ENCODE measurements at places on chromosomes 6 and 20.

- H3K4me1 ChIP-seq: no peaks in the 10 kb centered on the region
- H3K4me3 ChIP-seq: no peak overlapping the region
- no peaks in the 10 kb centered on the region for H3K36me3 ChIP-seq
- no peaks in the 10 kb centered on the region for H3K27me3 ChIP-seq
- no peak overlapping the region for H3K27ac ChIP-seq
- no peak for DNase-seq
These were observed 37.2 kb upstream of the HACE1 start for GRCh38 chr6:104896914-104897313.

DNA sequence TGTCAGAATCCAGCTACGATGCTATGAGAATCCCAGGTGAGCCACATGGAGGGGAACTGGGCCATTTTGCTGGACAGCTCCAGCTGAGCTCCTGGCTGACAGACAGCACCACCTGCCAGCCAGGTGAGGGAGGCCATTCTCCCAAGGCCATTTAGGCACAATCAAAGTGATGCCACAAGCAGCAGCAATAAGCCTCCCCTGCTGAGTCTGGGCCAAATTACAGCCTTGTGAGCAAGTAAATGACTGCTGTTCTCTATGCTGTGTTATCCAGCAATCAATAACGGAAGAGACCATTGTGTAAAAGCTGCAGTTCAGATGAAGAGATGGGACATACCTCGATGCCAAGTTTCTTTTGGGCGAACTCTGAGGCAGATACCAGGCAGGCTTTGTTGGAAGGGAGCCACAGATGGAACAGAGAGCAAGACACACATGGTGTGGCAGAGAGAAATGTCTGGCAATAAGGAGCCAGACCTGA lies 14.0 kb upstream of the SCGN start:
- H3K4me3 ChIP-seq: no peak overlapping the region
- no peaks in the 10 kb centered on the region for H3K4me1 ChIP-seq
- no peaks in the 10 kb centered on the region for H3K36me3 ChIP-seq
- peak; percentile 12 for DNase-seq

DNA sequence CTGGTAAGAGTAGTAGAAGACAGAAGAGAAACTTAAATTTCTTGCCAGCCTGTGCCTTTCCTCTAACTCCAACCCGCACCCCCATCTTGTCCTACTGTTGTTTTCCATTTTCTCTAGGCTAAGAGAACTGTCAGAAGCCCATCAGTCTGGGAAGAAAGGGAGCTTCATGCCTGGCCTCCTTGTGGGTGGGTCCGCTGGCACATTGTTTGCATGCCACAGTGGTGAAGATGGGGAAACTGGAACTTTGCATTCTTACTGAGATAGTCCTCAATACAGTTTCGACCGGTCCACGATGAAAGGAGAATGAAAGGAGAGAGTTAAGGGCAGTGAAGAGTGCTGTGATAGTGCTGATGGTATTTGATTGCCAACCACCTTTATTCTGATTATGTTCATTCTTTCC lies 103.1 kb downstream of the TCP11 start:
- no peak for DNase-seq
- H3K4me1 ChIP-seq: no peaks in the 10 kb centered on the region

DNA sequence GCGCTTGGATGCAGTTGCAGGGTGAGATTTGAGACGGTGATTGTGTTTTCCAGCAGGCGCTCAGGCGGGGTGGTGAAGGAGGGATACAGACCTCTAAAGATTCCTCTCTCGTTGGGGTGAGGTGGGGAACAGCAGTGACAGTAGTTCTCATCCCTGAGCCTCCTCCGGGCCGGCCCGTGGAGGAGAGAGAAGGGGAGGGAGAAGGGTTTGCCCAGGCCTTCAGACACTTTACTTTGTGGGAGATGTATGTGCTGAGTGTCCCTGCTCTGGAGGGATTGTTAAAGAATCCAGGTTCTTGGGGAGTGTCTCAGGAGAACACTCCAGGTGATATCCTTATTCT lies 41.0 kb downstream of the PSMB9 start:
- no peaks in the 10 kb centered on the region for H3K36me3 ChIP-seq
- H3K27ac ChIP-seq: no peak overlapping the region
- no peak for DNase-seq
- peaks cover 12% of the 10 kb centered on the region for H3K4me1 ChIP-seq
- peak overlapping the region; percentile 86 for H3K4me3 ChIP-seq

GRCh38 chr6:70222439-70222749 lies 80.5 kb downstream of the COL9A1 start:
- H3K27me3 ChIP-seq: peaks cover 4% of the 10 kb centered on the region
- H3K4me3 ChIP-seq: no peak overlapping the region
- no peak for DNase-seq
- no peaks in the 10 kb centered on the region for H3K4me1 ChIP-seq
- no peaks in the 10 kb centered on the region for H3K36me3 ChIP-seq

- no peak overlapping the region for H3K4me3 ChIP-seq
- DNase-seq: no peak
- no peak overlapping the region for H3K27ac ChIP-seq
- H3K4me1 ChIP-seq: no peaks in the 10 kb centered on the region
- no peaks in the 10 kb centered on the region for H3K27me3 ChIP-seq
- no peaks in the 10 kb centered on the region for H3K36me3 ChIP-seq
These were observed 233.0 kb upstream of the RAB32 start for GRCh38 chr6:146310628-146311027.

- H3K4me3 ChIP-seq: no peak within 1 kb of the TSS
- H3K27me3 ChIP-seq: peaks cover 69% of the 10 kb centered on the region
- no peak for DNase-seq
- no peak within 1 kb of the TSS for H3K27ac ChIP-seq
These were observed at the start of gene HLA-DPA1 for GRCh38 chr6:33073431-33073871. HLA-DPA1 (minus strand) TSS chr6:33073649.

DNA sequence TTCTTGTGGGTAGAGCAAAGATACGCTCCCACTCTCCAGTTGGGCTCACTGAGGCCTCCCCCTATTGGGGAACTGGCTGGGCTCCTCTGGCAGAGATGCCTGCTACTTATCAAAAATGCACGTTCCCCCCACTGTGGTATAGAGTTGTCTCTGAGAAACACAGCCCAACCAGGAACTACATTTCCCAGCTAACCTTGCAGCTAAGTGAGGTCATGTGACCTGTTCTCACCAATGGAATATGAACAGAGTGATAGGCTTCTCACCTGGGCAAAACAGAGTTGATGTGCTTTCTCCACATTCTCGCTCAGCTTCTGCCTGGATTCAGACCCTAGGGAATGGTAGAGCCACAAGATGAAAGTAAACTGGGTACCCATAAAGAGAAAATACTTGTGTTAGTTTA lies 49.1 kb upstream of the PTPRT start:
- no peaks in the 10 kb centered on the region for H3K36me3 ChIP-seq
- H3K4me3 ChIP-seq: no peak overlapping the region

DNA sequence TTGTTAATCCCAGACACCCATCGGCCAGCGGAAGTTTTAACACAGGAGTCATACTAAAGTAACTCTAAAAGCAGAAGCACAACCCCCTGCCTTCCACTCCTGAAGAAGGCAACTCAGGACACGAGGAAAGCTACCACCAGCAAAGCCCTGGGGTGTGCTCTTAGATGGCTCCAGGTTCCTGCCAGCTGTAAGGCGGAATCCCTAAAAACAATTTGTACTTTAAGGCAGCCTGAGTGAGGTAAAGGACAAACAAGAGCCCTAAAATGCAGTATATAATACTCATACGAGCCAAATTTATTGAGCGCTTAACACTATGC lies 8.7 kb downstream of the NDRG3 start:
- no peak for DNase-seq
- no peaks in the 10 kb centered on the region for H3K4me1 ChIP-seq
- no peaks in the 10 kb centered on the region for H3K36me3 ChIP-seq

DNA sequence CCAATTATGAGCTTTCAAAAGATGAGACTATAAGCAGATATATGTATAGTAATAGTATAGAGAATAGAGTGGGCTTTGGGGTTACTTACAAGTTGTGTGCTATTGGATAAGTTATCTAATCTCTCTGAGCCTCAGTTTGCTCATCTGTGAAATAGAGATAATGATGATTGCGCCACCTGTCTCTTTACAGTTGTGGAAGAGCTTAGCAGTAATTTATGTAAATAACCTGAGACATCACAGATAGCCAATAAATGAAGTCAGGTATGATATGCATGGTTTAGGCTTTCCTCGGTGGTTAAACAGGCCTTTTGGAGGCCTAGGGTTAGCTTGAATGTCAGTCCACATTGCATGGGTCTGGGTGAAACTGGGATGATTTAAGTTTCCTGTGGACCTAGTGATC lies 29.8 kb upstream of the SCUBE3 start:
- H3K27ac ChIP-seq: no peak overlapping the region
- H3K36me3 ChIP-seq: no peaks in the 10 kb centered on the region

- H3K36me3 ChIP-seq: no peaks in the 10 kb centered on the region
- H3K27ac ChIP-seq: peak overlapping the region; percentile 86
- peaks cover 38% of the 10 kb centered on the region for H3K4me1 ChIP-seq
- H3K27me3 ChIP-seq: no peaks in the 10 kb centered on the region
- no peak overlapping the region for H3K4me3 ChIP-seq
These were observed 24.8 kb upstream of the FOXQ1 start for GRCh38 chr6:1287103-1287591.

- H3K36me3 ChIP-seq: peaks cover 40% of the 10 kb centered on the region
- H3K4me1 ChIP-seq: no peaks in the 10 kb centered on the region
- no peaks in the 10 kb centered on the region for H3K27me3 ChIP-seq
- H3K4me3 ChIP-seq: no peak overlapping the region
- no peak for DNase-seq
These were observed 34.3 kb downstream of the CEP250 start for GRCh38 chr20:35489717-35490116.

DNA sequence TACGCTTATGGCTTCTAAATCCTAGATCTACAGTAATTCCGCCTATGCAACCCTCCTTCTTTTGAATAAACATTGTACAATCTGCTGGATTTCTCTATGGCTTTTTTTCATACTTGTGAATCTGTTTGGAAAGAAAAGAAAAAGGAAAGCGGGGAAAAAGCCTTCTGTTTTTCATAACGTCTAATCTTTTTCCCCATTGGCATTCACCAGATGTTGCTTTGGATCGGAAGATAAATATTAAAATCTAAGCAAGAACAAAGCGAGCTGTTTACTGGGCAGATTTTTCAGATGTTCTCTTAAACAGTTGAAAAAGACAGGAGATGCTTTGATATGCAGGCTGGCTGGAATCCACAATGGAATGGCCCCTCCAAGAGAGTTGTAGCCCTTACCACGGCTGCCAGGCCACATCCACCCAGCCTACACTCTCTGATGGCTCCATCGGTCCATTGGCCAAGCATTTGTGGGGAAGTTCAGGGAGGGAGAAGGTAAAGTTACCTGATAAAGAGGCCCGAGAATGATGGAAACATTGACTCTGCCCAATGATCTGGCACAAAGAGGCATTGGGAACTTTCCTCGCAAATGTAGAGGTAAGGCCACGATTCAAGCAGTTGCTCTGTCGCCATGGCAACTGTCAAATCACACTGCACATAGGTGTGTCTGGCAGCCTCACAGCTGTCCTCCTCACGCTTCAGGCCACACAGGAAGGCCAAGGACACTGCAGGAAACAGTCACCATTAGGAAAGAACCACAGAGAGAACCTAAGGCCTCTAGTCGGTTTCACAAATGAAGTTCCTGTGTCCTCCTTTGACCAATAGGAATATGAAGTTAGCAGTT lies 70.3 kb downstream of the PKHD1 start:
- H3K27ac ChIP-seq: no peak overlapping the region
- H3K4me1 ChIP-seq: no peaks in the 10 kb centered on the region
- H3K27me3 ChIP-seq: no peaks in the 10 kb centered on the region
- H3K4me3 ChIP-seq: no peak overlapping the region

- H3K27me3 ChIP-seq: no peaks in the 10 kb centered on the region
- H3K4me3 ChIP-seq: no peak overlapping the region
- no peak for DNase-seq
These were observed 34.0 kb downstream of the IGF2R start for GRCh38 chr6:160002882-160003281.

DNA sequence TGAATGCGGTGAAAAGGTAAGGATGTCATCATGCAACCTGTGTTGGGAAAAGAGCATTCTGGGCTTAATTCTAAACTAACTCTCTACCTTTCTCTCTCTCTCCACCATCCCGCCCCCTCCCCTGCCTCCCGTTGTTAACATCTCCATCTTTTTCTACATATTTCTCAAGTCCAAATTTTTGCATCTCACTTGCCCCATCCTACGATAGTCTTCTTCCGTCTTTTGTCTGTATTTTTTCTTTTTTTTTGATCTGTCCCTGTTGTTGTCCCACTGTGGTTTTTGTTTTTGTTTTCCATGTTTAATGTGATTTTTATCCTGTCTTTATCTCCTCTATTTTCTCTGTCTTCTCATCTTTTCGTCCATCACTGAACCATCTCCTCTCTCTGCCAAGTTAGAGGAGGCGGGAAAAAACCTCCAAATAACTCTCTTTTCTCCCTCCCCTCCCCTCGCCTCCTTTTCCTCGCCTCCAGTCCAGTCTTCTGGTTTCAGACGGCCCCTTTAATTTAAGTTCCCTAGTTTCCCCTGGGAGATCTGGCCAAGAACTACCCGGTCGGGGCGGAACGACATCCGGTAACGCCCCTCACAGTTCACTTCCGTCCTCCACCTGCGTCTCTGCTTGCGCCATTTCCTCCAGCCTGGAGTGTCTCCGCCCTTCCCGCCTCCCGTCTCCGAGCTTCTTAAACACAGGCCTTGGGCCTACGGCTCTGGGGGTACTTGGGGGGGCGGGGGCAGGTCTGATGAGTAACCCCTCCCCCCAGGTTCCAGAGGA lies at the start of gene NFKBIL1:
TSS of gene NFKBIL1 (plus strand) at position 651 of the 769 bp plus-strand sequence. CDS start at position 738, 87 bp downstream.
- H3K27ac ChIP-seq: peak within 1 kb of the TSS; percentile 89
- DNase-seq: peak; percentile 89
- H3K36me3 ChIP-seq: peaks cover 12% of the 10 kb centered on the region
- H3K4me3 ChIP-seq: peak within 1 kb of the TSS; percentile 78
- peaks cover 18% of the 10 kb centered on the region for H3K4me1 ChIP-seq
- no peaks in the 10 kb centered on the region for H3K27me3 ChIP-seq

GRCh38 chr6:2510316-2510715 lies 240.4 kb downstream of the MYLK4 start:
- H3K4me1 ChIP-seq: no peaks in the 10 kb centered on the region
- H3K4me3 ChIP-seq: no peak overlapping the region
- DNase-seq: no peak
- no peak overlapping the region for H3K27ac ChIP-seq
- no peaks in the 10 kb centered on the region for H3K36me3 ChIP-seq

- no peak overlapping the region for H3K4me3 ChIP-seq
- no peaks in the 10 kb centered on the region for H3K4me1 ChIP-seq
These were observed 129.1 kb downstream of the SASH1 start for GRCh38 chr6:148471624-148472159.

GRCh38 chr6:1496836-1497760 lies 107.7 kb downstream of the FOXF2 start:
- H3K36me3 ChIP-seq: no peaks in the 10 kb centered on the region
- no peaks in the 10 kb centered on the region for H3K27me3 ChIP-seq
- H3K4me3 ChIP-seq: no peak overlapping the region
- H3K4me1 ChIP-seq: no peaks in the 10 kb centered on the region
- no peak overlapping the region for H3K27ac ChIP-seq

Data from PC-9 (cell line).